Head of caudate nucleus (tissue), 42 donors: ENCODE measurements at places on chromosomes 1 and 21.

DNA sequence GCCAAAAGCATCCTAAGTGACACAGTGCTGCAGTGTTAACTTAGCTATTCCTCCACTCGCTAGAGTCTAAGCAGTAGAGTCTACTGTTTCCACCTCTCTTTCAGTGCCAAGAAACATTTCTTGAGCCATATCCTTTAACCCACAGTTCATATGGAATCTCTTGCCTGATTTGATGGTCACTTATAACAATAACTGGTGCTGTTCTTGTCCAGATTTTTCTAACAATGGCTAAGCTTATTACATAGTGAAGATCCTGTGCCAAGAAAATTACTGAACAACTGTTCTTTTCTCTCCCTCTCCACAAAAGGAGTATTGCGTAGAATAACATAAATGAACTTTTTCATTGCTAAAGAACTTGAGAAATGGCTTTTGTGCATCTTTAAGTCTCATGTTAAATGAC is 121.3 kb downstream of the CDC7 start:
- no peak for DNase-seq

GRCh38 chr21:44083631-44084291 is 23.4 kb upstream of the PWP2 start:
- no peak for DNase-seq

DNA sequence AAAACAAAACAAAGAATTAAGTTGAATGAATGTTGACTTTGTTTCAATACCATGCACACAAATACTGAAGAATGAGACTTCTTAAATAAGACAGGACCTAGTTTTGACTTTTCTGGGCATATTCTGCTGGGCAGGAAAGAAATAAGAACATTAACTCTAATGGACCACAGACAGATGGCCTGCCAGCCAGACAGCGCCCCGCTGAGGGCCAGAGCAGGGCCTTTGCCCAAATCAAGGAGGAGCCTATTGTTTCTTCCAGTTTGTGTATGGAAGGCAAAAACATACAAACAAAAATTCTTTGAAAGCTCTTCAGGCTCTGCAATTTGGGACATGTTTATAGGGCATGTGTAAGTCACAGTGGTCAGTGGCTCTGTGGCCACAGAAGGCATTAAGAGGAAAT is 44.4 kb upstream of the KIF26B start:
- no peak for DNase-seq

GRCh38 chr1:59972216-59972927 is 45.8 kb upstream of the CYP2J2 start:
- no peak for DNase-seq

DNA sequence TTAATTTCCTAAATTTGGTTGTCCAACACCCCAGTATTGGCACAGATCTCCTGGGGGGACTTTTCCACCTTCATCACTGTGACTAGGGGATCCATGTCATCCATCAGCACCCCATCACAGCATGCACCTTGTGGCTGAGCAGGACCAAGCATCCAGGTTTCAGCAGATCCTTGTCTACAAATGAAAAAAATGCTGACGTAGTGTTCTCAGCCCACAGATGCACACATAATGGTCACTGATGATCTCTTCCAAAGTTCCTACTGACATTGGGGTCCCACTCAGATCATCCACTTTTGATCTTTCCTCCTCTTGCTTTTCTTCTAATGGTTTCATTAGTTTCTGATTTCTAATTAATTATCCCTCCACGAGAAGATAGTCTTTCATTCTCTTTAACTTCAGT is 373.1 kb downstream of the TBX15 start:
- no peak for DNase-seq

GRCh38 chr1:53442299-53442698 is 16.9 kb upstream of the DMRTB1 start:
- no peak for DNase-seq

- no peak for DNase-seq
Measured at GRCh38 chr1:219126377-219126776, 47.3 kb upstream of the LYPLAL1 start.

DNA sequence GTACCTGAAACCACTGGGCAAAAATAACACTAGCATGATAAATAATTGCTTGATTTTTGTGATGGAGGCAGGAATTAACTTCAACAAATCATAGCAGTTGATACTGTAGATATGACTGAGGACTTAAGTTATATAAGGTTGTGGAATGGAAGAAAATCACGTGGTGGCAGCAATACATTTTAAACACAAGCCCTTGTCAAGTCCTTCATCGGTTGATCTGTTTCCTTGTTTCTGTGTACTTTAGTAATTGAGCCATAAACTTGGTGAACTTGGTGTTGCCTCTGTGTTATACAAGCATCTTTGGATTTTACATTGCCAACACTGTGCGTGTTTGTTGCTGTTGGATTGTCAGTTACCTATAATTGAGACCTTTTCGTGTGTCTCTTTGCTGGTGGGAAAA is 114.4 kb downstream of the CAMTA1 start:
- no peak for DNase-seq

GRCh38 chr21:21806711-21807597 is 808.7 kb downstream of the NCAM2 start:
- DNase-seq: no peak
